ENCODE measurements at places on chromosomes 3 and 15.

GRCh38 chr15:38354315-38354929, 99.5 kb upstream of the FAM98B start:
- no peak for DNase-seq

- no peak for DNase-seq
Observed at GRCh38 chr3:177322881-177323280, 125.6 kb upstream of the TBL1XR1 start.

- DNase-seq, result no peak
Observed at GRCh38 chr15:33242669-33243191, 48.2 kb upstream of the FMN1 start.

- DNase-seq, result no peak
Observed at GRCh38 chr3:8730656-8731055, 2.9 kb upstream of the CAV3 start.

DNA sequence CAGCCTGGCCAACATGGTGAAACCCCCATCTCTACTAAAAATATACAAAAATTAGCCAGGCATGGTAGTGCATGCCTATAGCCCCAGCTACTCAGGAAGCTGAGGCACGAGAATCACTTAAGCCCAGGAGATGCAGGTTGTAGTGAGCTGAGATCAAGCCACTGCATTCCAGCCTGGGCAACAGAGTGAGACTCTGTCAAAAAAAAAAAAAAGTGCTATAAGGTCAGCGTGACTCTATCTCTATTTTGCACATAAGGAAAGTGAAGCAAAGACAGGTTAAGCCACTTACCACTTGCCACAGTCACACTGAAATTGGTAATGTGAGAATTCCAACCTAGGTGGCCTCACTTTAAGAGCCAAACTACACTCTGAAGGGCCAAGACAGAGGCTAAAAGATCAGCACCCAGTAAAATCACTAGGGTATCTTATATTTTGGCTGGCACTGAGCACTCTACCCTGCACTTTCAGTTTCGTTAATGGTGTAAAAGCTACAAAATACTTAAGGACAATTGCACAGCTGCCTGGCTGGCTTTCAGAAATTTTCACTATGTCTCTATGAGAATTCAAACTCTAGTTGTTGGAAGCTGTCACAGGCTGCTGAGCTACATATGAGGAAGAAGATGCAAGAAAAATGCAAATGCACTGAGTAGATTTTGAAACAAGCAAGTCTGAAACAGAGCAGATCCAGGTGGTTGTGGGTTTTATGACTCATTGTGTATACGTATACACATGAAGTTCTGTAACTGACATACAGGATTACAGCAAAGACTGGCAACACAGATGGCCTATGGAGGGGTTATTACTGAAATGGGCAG, 32.7 kb downstream of the TRANK1 start:
- DNase-seq, result no peak

DNA sequence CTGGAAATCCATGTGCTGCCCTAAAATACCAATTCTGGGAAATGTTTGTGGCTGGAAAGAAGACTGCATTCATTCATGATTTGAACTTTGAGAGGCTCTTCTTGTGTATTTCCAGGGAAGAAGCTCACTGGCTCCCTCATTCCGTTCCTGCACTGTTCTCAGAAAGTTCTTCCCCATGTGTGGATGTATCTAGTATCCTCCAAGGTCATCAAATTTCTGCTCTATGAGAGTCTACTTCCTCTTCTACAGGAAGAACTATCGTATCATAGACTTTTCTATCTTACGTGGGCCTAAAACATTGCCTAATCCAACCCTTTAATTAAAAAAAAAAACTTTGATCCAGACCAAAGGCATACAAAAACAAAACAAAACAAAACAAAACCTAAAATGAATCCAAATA, 2.9 kb downstream of the CCR3 start:
- no peak for DNase-seq

DNA sequence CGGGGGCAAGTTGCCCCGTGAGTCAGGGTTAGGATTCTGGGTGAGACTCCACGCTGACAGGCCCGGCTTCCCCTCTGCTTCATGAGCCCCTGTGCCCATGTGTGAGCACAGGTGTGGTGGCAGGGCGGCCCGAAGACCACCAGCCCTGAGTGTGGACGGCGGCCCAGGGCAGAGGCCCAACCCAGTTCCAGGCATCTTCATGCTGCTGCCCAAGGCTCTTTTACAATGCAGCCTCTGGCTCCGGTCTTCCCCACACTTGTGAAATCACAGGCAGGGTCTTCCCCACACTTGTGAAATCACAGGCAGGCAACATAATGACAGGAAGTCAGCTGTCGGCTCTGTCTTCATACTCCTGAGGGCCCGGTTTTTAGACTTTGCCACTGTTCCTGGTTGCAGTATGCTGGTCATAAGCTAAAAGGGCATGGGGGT, 78.8 kb downstream of the AAGAB start:
- DNase-seq, result no peak

DNA sequence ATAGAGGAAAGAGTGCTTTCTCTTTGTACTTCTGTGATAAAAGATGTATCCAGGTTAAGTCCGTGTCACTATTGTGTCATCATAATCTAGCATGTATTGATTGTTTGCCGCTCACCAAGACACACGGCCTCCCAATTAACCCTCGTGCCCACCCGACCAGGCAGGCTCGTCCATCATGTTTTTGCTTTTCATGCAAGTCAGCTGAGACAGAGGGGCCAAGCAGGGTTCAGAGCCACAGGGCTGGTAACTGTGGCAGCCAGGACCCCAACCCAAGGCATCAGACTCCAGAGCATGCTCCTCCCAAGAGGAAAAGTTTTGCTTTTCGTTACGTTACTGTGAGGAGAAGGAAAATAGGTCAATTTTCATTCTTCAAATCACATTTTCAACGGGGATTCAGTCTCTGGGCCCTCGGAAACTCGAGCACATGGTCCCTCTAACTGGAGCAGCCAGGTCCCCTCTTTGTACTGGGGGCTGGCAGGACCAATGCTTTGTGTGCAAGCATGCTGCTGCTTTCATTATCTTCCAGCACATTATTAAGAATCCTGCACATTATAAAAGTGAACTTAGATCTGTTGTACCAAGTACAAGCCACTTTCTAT, 161.1 kb upstream of the TOPAZ1 start:
- no peak for DNase-seq

DNA sequence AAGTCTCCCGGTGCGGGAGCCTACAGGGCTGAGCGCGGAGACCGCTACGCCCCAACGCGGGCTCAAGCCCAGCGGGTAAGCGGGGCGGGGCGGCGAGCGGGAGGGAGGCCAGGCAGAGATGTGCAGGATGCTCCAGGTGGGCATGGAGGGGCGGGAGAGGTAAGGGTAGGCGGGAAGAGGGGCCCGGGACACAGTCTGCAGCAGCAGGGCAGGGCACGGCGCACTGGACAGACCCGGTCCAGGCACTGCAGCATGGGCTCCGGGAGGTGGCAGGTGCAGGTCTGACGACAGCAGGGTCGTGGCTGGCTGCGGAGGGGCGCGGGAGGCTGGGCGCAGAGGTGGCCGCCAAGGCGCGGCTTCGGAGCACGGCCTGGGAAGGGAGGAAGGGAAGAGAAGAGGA, 102.8 kb downstream of the GABRB3 start:
- no peak for DNase-seq

DNA sequence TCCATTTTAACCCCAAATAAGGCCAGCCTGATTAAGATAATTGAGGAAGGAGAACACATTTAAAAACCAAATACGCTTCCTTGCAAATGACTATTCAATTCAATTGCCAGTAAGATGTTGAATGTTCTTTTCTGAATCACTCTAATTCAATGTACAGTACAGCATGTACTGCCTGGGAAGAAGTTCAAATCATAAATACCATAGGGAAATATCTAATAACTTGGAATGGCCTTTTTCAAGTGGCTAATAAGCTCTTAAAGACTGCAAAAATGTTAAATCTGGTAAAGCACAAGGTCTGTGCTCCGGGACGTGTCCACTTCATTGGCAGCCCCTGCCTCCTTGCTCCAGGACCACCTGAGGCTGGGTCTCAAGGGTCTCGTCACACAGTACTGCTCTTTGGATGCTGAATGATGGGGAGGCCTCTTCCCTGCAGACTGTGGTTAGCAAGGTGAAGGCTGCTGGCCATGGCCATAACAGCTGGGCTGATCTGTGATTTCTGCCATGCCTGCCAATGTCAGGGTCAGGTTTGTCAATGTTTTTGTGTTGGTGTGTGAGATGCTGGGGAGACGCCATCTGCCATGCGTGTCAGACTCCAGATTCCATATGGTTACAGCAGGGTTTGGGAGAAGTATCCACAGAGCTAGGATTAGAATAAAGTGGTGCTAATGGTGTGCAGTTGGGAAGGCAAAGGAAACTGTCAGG, 300.5 kb downstream of the ADAMTS17 start:
- DNase-seq, result no peak

GRCh38 chr3:194884649-194885315, 199.1 kb downstream of the FAM43A start:
- no peak for DNase-seq

- no peak for DNase-seq
Observed at GRCh38 chr3:43959498-43960447, 269.0 kb downstream of the ABHD5 start.

DNA sequence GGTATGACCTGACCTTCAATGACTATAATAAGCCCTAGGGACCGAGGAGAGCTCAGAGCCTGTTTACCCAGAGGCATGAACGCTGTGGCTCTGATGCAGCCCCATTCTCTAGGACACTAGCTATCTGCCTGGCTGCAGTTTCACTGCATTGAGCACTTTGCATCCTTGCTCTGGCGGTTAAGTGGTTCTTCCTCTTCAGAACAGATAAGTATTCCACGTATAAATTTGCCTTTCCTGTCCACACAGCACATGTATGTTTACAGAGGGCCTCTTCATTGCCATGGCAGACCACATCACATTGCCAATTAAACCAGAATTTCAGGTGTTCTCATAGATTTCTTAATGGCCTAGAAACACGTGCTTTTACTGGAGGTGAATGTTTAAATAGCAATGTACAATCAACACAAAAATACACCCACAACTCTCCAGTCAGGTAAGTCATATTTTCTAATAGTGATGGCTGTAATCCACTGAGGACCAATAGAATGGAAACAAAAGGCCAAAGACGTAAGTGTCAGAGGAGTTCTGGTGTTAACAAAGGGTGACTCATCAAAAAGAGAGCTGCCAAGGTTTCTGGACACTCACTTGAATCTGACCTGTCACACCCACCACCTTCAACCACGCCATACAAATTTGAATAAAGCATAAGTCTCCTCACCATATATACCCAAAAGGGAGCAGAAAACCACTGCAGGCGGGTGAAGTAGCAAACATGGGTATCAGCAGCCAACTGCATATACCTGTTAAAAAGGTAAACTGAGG, 553.4 kb downstream of the OCA2 start:
- DNase-seq, result no peak

DNA sequence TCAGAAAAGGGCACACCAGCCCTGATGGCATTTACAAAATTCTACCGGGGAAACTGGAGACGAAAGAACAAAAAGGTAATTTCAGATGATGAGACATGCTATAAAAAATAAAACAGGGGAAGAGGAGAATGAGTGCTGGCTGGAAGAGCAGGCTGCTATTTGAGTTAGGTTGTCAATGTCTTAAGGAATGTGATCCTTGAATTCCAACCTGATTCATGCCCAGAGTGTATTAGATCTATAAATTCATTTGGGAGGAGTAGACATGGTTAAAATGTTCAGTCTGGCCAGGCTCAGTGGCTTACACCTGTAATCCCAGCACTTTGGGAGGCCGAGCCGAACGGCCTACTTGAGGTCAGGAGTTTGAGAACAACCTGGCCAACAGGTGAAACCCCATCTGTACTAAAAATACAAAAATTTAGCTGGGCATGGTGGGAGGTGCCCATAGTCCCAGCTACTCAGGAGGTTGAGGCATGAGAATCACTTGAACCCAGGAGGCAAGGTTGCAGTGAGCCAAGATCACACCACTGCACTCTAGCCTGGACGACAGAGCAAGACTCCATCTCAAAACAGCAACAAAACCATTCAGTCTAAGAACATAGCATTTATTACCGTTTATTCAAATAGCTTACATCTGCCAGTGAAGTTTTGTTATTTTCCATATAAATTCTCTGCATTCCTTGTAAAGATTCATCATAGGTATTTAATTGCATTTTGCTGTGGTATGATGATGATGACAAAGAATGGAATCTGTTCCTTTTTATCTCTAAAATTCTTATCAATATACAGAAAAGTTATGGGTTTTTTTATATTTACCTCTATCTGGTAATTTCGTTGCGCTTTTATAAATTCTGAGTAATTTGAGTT, 126.7 kb upstream of the NR2E3 start:
- DNase-seq, result no peak

- no peak for DNase-seq
Observed at GRCh38 chr3:109640146-109640652, 302.9 kb upstream of the DPPA4 start.

DNA sequence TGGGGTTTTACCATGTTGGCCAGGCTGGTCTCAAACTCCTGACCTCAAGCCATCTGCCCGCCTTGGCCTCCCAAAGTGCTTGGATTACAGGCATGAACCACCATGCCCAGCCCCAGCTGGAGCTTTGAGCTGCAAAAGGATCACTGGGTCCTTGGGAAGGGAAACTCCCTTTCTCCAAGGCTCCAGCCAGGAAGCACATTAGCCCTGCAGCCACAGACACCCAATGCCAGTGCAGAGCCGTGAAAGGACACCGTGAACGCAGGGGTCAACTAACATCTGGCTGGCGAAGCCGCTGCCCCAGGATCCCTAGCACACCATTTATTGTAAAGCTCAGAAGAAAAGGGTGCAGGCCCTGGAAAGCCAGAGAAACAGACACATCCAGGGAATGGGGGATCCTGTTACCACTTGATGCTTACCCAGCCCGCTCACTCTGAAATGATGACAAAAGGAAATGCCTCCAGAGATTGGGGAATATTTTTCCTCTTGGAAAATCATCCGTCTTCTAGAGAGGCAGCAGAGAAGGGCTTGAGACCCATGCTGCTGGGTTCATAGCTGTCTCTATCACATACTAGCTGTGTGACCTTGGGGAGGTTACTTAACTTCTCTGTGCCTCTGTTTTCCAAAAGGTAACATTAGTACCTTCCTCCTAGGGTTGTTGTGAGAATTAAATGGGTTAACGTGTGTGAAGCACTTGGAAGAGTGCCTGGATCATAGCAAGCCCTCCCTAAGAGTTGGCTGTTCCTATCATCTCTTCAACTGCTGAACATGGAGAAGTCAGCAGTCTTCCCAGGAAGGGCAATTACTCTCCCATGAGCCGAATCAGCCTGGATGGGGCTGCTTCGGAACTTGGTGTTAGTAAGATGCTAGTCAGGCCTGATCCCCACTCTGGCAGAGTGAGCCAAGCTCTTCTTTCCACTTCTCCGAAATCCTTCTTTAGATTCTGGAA, 40.8 kb downstream of the LMCD1 start:
- no peak for DNase-seq

GRCh38 chr15:71597637-71598036, 212.7 kb upstream of the NR2E3 start:
- DNase-seq, result no peak

- DNase-seq, result no peak
Observed at GRCh38 chr3:57066471-57066870, 6.0 kb downstream of the SPATA12 start.

GRCh38 chr3:45632956-45633355, 38.4 kb downstream of the LIMD1 start:
- DNase-seq, result no peak

DNA sequence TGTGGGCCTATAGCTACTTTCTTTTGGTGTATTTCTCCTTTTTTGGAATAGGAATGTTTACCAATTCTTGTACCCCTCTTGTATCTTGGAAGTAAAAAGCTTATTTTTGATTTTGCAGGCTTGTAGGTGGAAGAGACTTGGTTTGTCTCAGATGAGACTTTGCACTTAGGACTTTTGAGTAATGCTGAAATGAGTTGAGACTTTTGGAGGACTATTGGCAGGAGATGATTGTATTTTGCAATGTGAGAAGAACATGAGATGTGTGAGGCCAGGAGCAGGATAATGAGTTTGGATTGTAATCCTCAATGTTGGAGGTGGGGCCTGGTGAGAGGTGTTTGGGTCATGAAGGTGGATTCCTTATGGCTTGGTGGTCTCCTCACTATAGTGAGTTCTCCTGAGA, 106.3 kb downstream of the KBTBD8 start:
- DNase-seq, result no peak
